ENCODE measurements at places on chromosomes 6 and 20.

DNA sequence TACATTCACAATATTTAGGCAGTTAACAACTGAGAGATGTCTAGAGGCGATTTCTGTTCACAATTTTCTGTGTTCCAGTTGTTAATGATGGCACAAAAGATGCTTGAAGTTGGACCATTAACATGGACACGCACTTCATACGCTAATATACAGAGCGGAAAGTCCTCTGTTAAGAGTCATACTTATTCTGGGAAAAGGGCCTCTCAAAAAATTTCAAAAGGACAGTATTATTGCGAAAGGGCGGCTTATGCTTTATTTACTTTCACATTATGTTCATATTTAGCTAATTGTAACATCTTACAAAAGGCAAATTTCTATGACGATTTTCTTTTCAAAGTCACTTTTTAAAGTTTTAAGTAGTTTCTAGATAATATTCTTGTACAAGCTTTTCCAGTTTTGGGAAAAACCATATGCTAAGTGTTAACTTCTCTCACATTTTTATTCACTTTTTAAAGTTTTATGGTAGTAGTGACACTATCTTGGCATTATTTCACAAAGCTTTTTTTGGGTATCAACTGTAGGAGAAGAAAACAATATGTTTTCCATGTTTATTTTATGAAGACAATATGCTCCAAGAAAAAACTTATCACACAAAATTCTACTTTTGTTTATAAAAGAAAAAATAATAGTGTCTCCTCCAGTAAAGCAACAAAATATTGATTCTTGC lies 62.3 kb downstream of the MAP7 start:
- peak; percentile 50 for DNase-seq

GRCh38 chr6:155487371-155488130 lies 31.9 kb upstream of the NOX3 start:
- DNase-seq = no peak

DNA sequence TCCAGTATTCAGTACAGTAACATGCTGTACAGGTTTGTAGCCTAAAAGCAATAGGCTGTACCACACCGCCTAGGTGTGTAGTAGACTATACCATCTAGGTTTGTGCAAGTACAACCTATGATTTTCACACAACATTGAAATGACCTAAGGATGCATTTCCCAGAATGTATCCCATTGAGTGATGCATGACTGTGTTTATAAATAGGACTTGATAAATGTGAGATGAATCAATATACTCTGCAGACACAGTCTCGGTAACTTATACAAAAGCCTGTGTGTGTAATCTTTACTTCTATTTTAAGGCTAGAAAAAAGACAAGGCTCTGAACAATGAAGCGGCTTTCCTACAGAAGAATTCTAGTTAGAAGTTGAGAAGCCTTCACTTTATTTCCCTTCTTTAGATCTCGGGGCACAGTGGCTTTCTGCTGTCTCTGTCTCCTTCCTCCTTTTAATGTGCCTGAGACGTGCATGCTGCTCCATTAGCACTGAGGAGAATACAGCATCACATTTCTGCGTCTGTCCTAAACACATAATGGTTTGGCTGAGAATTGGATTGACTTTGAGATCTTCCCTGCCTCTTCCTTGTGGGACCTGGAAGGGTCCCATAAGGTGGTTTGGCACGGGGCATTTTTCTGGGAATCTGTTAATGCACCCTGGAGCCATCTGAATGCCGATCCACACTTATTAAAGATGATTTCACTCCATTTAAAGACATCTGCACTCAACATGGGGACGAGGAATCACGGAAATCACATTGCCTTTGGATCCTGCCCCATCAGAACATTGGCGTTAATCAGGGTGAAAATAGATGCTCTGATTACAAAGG lies 112.5 kb downstream of the SCML4 start:
- no peak for DNase-seq

DNA sequence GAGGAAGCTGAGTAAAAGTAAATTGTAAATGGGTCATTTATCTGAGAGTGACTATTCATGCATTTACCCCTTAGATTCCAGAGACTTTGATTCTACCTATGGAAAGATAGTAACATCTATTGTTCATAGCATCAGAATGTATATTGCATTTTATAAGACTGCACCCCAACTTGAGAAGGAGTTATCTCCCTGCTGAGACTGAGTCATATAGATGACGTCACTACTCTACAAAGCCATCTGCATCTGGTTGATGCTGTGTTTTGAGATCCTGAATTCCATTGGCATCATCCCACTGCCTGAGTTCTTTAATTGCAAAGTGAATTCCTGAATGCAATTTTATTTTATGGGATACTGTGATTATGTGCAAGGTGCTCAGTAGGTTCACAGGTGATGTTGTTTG lies 444.0 kb upstream of the SLC35B3 start:
- DNase-seq = peak; percentile 40

DNA sequence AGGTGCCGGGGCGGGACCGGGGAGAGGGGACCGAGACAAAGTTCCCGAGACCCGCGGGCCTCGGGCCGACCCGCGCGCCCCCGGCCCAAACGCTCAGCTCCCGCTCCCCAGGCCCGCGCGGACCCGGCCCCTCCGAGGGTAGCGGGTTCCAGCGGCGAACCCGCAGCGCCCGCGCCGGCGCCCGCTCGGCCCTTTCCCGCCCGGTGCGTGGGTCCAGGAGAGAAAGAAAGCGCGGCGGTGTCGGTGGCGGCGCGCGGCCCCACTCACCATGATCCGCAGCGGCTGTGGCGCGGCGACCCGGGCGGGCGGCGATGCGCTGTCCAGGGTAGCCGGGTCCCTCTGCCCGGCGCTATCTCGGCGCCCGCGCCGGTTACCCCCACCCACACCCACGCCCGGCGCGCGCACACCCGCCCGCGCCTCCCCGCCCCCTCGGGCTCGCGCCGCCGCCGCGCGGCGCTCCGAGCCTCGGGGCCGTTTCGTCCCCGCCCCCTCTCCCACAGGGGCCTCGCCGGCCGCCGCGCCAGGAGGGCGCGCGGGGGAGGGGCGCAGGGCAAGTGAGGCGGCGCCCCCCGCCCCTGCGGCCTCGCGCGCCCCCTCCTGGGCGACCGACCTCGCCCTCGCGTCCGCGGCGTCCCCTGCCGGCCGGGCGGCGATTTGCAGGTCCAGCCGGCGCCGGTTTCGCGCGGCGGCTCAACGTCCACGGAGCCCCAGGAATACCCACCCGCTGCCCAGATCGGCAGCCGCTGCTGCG lies at the start of gene ELOVL2:
Gene ELOVL2, minus strand, starts transcription at position 345 of the 751 bp plus-strand sequence. Its CDS starts 75 bp downstream, at position 270.
- DNase-seq = peak; percentile 65

DNA sequence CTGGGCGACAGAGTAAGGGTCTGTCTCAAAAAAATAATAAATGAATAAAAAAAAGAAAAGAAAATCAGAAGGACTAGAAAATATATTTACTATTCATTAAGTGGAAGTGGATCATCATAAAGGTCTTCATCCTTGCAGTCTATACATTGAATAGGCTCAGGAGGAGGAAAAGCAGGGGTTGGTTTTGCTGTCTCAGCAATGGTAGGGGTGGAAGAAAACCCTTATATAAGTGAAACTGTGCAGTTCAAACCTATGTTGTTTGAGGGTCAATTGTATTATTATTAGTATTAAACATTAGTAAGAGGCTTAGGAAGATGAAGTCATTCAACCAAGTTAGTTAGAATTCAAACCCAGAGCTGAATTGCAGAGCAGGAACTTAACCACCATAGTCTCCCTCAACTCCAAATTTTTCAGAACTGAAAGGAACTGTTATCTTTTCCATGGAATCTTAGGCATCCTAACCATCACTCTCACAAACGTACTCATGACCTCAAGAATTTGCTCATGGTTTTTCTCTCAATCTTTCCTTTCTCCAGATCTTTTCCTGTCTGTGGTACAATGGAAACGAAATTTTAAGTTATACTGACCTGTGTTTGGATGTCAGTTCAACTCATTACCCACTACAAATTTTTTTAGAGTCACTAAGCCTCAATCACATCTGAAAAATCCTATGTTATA lies 7.7 kb upstream of the SMIM13 start:
- DNase-seq = no peak

GRCh38 chr6:145842693-145843546 lies 28.3 kb upstream of the FBXO30 start:
- peak; percentile 52 for DNase-seq

GRCh38 chr20:60310560-60311349 lies 352.5 kb downstream of the CDH26 start:
- no peak for DNase-seq
